ENCODE measurements at places on chromosomes 6 and 20. TPM values are rescaled to one million over a fixed set of nuclear protein-coding genes. Genes with fewer than 3 reads are reported as not detected.

Gene CTAGE9
- not detected for total RNA-seq

Gene ELOVL4
- total RNA-seq, result not detected

Gene EEF1A1
- total RNA-seq, result 3,184 TPM

Gene CD24
- 7.2 TPM for total RNA-seq

Gene ZNFX1
- total RNA-seq, result 11.7 TPM

Gene BNIP5
- not detected for total RNA-seq

Gene PANK2
- total RNA-seq, result 16.2 TPM

Gene POLR1C
- 12.9 TPM for total RNA-seq

GRCh38 chr6:167581637-167582036 is 245.1 kb upstream of the AFDN start:
- no peaks in the 10 kb centered on the region for H3K27me3 ChIP-seq
- DNase-seq, result no peak
- H3K4me3 ChIP-seq, result no peak overlapping the region
- H3K4me1 ChIP-seq, result no peaks in the 10 kb centered on the region

GRCh38 chr20:19213946-19214490 is 1.6 kb downstream of the SLC24A3 start:
- no peak for DNase-seq
- H3K36me3 ChIP-seq, result no peaks in the 10 kb centered on the region
- H3K27ac ChIP-seq, result no peak overlapping the region
- no peak overlapping the region for H3K4me3 ChIP-seq

DNA sequence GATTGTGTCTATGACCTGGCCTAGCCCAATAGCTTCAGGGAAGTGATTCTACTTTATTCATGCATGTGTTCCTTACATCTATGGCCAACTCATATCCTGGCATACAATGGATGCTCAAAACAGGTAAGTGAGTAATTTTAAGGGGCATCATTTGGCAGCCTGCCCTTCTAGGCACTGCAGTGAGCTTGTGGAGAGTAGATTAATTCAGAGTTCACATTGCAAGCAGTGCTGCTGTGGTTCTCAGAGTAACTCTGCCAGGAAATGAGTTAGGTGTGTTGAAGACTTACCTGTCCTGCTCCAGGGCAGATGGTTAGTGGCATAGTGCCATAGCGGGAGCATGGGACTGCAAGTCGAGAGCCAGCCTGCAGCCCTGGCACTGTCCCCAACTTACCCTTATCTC is 158.0 kb downstream of the SCP2D1 start:
- no peak overlapping the region for H3K4me3 ChIP-seq
- no peaks in the 10 kb centered on the region for H3K36me3 ChIP-seq
- no peak overlapping the region for H3K27ac ChIP-seq
- no peak for DNase-seq

- no peaks in the 10 kb centered on the region for H3K27me3 ChIP-seq
- H3K36me3 ChIP-seq, result no peaks in the 10 kb centered on the region
- no peak overlapping the region for H3K4me3 ChIP-seq
- peaks cover 19% of the 10 kb centered on the region for H3K4me1 ChIP-seq
Measured at GRCh38 chr6:134830940-134831339, 119.0 kb downstream of the ALDH8A1 start.

GRCh38 chr20:5931411-5931810 is 18.9 kb downstream of the TRMT6 start:
- no peaks in the 10 kb centered on the region for H3K4me1 ChIP-seq
- no peak for DNase-seq
- no peak overlapping the region for H3K4me3 ChIP-seq
- H3K27ac ChIP-seq, result no peak overlapping the region
- H3K27me3 ChIP-seq, result no peaks in the 10 kb centered on the region

GRCh38 chr6:33828452-33828763 is 24.6 kb upstream of the MLN start:
- H3K4me3 ChIP-seq, result no peak overlapping the region
- no peaks in the 10 kb centered on the region for H3K4me1 ChIP-seq
- no peak for DNase-seq
- no peaks in the 10 kb centered on the region for H3K36me3 ChIP-seq

- H3K27me3 ChIP-seq, result no peaks in the 10 kb centered on the region
- no peaks in the 10 kb centered on the region for H3K4me1 ChIP-seq
- H3K4me3 ChIP-seq, result no peak overlapping the region
- no peaks in the 10 kb centered on the region for H3K36me3 ChIP-seq
- H3K27ac ChIP-seq, result no peak overlapping the region
- DNase-seq, result no peak
Measured at GRCh38 chr20:36415475-36416002, 109.4 kb downstream of the DLGAP4 start.

DNA sequence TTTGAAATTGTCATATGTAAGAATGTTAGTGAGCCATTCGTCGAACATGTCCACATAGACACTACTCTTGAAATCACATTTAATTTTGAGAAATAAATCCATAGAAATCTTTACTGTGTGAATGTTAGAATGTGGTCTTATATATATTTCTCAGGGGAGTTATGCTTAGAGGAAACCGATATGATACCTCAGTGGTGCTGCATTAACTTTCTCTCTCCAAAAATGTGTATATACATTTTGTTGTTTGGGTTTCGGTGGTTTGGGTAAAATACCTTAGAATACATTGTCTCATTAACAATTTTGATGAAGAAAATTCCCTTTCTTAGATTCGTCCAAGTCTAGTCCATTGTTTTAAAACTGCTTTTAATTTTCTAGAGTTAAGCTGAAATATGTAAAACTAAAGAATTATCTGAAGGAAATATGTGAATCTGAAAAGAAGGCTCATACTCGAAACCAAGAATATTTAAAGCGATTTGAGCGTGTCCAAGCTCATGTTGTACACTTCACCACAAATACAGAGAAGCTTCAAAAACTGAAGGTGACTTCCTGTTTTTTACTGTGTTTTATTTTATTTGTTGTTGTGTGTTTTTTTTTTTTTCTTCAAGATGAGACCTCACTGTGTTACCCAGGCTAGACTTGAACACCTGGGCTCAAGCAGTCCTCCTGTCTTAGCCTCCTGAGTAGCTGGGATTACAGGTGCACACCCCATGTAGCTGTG is 10.3 kb downstream of the KIZ start:
- H3K27me3 ChIP-seq, result no peaks in the 10 kb centered on the region
- no peaks in the 10 kb centered on the region for H3K4me1 ChIP-seq
- no peak overlapping the region for H3K27ac ChIP-seq
- H3K36me3 ChIP-seq, result no peaks in the 10 kb centered on the region

DNA sequence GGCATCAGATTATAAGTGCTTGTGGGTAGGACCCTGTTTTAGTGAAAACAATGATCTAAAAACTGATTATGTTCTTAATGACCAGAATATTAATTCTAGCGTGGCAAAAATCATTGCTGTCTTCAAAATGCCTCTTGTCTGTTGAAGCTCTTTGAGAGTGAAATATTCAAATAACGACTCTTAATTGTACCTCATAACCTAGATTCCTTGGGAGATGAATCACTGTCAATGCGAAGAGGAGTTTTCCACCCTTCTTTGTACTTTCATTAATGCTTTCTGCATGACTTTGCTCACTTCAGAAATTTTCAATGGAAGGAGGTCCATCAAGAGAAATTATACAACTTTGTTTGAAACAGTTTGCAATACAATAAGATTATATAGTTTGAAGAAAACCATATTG is 71.5 kb downstream of the CRYBG1 start:
- no peaks in the 10 kb centered on the region for H3K36me3 ChIP-seq
- no peaks in the 10 kb centered on the region for H3K27me3 ChIP-seq
- no peak overlapping the region for H3K4me3 ChIP-seq
- H3K27ac ChIP-seq, result no peak overlapping the region

GRCh38 chr6:97067045-97067444 is 142.5 kb downstream of the KLHL32 start:
- H3K4me3 ChIP-seq, result no peak overlapping the region
- no peak overlapping the region for H3K27ac ChIP-seq

GRCh38 chr6:163432300-163432699 is 17.8 kb downstream of the QKI start:
- H3K36me3 ChIP-seq, result no peaks in the 10 kb centered on the region
- DNase-seq, result no peak
- peaks cover 51% of the 10 kb centered on the region for H3K4me1 ChIP-seq
- H3K27ac ChIP-seq, result no peak overlapping the region
- H3K27me3 ChIP-seq, result no peaks in the 10 kb centered on the region
- no peak overlapping the region for H3K4me3 ChIP-seq

DNA sequence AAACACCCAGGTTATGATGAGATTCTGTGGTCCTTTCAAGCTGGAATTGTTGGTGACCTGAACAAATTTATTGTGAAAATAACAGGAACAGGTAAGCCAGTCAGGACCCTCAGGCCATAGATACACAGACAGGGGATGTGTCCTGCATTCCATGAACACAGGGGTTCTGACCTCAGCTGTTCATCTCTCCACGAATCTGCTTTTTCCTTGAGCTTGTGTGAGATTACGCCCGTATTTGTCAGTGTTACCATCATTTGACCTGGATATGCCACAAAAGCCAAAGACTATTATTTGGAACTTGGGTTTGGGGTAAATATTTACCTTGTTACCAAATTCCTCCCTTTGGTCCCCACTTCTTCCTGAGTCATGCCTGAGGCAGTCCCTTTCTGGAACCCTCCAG is 288.9 kb downstream of the PREX1 start:
- no peak for DNase-seq
- H3K36me3 ChIP-seq, result no peaks in the 10 kb centered on the region
- H3K4me3 ChIP-seq, result no peak overlapping the region
- no peaks in the 10 kb centered on the region for H3K27me3 ChIP-seq
- H3K4me1 ChIP-seq, result no peaks in the 10 kb centered on the region

DNA sequence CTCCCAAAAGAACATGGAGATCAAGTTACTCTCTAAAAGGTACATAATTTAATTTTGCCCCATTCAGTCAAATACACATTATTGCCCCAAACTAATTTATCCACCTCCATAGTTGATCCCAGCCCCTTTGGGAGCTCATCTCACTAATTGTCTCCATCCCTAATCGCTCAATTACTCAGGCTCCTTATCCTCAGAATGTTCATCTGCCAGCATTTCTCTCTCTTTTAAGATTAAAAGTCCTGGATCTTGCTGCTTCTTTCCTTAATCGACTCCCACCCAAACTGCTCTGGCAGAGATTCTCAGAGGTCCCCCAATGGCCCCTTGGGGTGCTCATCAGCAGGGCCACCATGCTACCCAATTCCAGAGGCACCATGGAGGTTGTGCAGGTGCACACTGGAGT is 18.4 kb upstream of the NNAT start:
- DNase-seq, result peak; percentile 10
- H3K36me3 ChIP-seq, result no peaks in the 10 kb centered on the region
- no peaks in the 10 kb centered on the region for H3K27me3 ChIP-seq
- H3K4me1 ChIP-seq, result no peaks in the 10 kb centered on the region
- H3K4me3 ChIP-seq, result no peak overlapping the region
- no peak overlapping the region for H3K27ac ChIP-seq

GRCh38 chr6:105495515-105495914 is 92.6 kb upstream of the PREP start:
- no peak for DNase-seq
- no peak overlapping the region for H3K27ac ChIP-seq
- H3K27me3 ChIP-seq, result no peaks in the 10 kb centered on the region

DNA sequence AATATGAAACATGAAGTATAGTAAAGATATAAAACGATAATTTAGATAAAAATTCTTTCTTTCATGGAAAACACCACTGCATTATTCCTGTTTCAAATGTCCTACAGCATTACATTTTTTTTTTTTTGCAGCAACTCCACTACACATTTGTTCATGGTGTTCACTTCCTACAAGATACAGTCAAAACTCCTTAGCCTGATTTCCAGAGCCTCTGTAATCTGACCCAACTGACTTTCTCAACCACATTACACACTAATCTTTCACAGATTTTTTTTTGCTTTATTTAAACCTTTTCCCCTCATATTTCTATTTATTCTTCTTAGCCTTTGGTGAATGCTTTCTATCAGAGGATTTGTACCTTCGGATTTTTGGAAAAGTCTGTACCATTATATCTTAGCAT is 176.5 kb upstream of the PDE7B start:
- H3K4me3 ChIP-seq, result no peak overlapping the region
- no peaks in the 10 kb centered on the region for H3K4me1 ChIP-seq
- H3K27ac ChIP-seq, result no peak overlapping the region
- no peaks in the 10 kb centered on the region for H3K27me3 ChIP-seq
